Fibroblast of villous mesenchyme (primary cell): ENCODE measurements at places on chromosomes 1 and 21.

- no peak for DNase-seq
These were observed 59.5 kb upstream of the TMEM51 start for GRCh38 chr1:15094056-15094455.

GRCh38 chr1:149967646-149968045 lies 31.0 kb upstream of the MTMR11 start:
- DNase-seq, result no peak

DNA sequence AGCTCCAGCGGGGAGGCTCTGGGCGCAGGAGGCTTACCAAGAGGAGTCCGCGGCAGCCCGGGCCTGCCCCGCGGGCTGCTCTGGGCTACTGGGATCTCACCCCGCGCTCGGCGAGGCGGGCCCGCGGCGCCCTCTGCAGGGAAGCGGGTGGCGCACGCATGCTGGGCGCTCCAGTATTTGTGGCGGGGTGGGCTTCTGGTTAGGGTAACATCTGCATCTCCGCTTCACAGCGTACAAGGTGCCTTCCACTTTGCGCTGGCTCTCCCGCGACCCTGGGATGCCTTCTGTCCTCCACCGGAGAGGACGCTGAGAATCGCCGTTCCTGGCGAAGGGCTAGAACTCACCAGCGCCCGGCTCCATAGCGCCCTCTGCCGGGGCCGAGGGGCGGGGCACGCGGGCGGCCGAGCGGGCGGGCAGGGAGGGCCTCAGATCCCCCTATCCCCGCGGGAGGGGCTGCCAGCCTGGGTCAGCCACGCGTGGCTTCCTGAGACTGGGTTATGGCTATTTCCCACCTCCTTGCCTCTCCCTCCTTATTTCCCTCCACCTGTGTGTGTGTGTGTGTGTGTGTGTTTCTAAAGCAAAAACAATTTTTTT lies 46.6 kb upstream of the CTBS start:
- peak; percentile 66 for DNase-seq

GRCh38 chr21:45586289-45586858 lies 44.1 kb upstream of the SLC19A1 start:
- DNase-seq, result no peak

- DNase-seq, result peak; percentile 85
These were observed at the start of gene KCNK1 for GRCh38 chr1:233613252-233614172. Gene KCNK1 (plus strand): TSS chr1:233614106. CDS start chr1:233614172, 66 bp downstream.

DNA sequence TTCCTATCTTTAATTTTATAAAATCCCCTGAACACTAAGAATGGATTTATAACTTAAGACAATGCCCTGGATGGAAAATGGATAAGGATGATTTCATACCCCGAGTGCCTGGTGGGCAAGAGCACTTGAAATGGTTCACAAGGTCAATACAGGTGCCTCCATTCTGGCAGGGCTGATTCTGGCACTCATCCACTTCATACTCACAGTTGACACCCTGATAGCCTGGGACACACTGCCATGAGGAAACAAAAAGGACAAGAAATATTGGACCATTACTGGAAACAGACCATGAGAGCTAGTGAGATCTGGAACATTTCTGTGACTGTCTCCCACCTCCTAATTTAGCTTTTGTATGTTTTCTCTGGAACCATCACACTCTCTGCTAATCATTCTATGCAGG lies 39.1 kb upstream of the ADAM30 start:
- DNase-seq, result no peak

DNA sequence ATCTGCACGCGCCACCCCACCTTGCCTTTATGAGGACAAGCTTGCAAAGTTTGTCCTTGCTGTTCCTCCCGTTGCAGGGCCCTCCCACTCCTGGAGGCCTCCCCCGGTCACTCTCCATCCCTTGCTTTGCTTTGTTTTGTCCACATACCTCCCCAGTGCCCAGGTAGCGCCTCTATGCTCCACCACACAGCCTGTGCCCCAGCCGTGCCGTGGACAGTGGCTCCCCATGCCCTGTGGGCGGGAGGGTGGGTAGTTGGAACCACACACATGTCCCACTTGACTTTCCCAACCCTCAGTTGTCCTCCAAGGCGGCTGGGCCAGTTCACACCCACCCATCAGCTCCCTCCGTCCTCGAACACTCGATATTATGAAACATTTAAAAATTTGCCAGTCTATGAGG lies 24.6 kb downstream of the SLX9 start:
- DNase-seq, result no peak

DNA sequence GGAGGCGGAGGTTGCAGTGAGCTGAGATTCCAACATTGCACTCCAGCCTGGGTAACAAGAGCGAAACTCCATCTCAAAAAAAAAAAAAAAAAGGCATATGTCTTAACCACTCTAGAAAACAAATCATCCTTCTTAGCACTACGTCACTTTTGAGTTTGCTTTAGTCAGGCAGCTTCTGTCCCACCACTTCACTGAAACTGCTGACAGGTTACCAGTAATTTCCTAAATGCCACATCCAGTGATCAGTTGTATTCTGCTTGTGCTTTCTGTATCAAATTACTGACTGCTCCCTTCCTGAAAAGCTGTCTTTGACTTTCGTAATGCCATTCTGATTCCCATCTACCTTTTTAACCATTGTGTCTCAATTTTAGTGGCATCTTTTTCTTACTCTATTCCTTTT lies 21.7 kb downstream of the RCOR3 start:
- DNase-seq, result no peak

DNA sequence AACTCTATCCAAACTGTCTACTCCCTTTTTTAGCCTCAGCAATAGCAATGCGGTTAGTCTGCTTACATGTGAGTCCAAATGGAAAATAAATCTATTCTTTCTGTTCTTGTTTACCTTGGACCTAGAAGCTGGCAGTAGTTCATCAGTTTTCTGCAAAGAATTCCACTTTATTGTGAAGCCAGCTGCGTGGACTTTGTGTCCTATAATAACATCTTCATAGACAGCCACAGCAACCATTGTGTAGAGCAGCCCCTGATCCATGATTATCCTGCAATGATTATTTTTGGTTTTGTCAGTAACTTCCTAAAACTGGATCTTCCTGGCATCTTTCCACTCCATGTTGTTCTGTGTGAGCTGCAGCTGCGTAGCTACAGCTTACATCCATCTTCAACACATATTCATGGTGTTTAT lies 408.7 kb downstream of the NUF2 start:
- no peak for DNase-seq

- no peak for DNase-seq
These were observed 407.6 kb upstream of the DEPDC1 start for GRCh38 chr1:68904477-68904876.

- DNase-seq, result no peak
These were observed 62.4 kb upstream of the WNT4 start for GRCh38 chr1:22204989-22205913.

- no peak for DNase-seq
These were observed 185.8 kb downstream of the SLC44A5 start for GRCh38 chr1:75425001-75425650.

GRCh38 chr1:227295609-227296008 lies 22.7 kb downstream of the CDC42BPA start:
- no peak for DNase-seq

- no peak for DNase-seq
These were observed 125.1 kb upstream of the FGGY start for GRCh38 chr1:59171788-59172187.

GRCh38 chr1:6091823-6092109 lies 46.1 kb downstream of the KCNAB2 start:
- no peak for DNase-seq

DNA sequence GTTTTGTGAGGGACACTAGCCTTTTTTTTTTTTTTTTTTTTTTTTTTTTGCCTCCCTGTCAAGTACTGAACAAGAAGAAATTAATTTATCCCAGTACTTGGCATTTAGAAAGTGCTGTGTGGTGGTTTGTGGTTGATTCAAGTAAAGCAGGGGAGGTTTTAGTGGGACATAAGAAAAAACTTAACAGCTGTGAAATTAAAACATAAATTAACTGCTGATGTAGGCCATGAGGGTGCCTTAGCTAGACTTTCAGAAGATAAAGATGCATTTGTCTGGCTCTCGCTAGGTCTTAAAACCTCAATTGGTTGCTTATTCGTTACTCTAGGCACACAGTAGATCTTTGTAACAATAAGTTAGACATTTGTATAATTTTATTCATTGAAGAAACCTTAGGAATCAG lies 52.3 kb downstream of the SPATA46 start:
- no peak for DNase-seq
